ENCODE measurements at places on chromosomes 6 and 20.

DNA sequence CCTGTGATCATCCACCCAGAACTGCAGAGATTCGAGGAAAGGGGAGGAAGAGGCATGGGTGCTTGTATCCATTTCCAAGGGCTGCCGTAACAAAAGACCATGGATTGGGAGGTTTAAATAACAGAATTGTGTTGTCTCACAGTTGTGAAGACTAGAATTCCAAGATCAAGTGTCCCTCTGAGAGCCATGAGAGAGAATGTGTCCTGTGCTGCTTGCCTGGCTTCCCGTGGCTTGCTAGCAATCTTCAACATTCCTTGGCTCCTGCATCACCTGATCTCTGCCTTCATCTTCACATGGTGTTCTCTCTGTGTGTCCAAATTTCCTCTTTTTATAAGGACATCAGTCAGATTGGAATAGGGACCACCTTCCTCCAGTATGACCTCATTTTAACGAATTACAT is 69.8 kb downstream of the CDC40 start:
- DNase-seq, result no peak

DNA sequence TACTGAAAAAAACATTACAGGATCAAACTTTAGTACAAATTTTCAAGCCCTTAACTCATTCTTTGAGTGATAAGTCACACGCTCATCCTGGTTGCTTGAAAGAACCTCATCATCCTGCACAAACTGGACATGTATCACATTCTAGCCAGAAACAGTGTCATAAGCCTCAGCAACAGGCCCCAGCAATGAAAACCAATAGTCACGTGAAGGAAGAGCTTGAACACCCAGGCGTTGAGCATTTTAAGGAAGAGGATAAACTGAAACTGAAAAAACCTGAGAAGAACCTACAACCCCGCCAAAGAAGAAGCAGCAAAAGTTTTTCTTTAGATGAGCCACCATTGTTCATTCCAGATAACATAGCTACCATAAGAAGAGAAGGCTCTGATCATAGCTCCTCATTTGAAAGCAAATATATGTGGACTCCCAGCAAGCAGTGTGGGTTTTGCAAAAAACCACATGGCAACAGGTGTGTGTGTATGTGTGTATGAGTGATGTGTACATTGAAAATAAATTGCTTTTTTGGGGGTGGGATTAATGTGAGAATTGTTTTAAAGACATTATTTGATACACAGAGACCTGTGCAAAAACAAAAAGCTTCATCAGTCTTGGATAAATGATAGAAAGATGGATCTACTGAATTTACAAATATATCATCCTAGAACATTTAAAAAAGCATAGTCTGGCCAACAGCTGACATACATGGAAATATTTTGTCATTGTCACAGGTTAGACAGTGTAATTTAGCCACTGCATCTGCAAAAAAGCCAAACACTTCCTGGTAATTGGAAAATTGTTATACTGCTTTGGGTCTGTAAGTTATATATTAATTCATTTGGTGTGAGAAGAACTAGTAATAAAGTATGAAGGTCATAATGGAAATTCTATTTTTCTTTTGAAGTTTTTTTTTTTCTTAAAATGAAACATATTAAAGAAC is 50.1 kb downstream of the PHF3 start:
- no peak for DNase-seq

DNA sequence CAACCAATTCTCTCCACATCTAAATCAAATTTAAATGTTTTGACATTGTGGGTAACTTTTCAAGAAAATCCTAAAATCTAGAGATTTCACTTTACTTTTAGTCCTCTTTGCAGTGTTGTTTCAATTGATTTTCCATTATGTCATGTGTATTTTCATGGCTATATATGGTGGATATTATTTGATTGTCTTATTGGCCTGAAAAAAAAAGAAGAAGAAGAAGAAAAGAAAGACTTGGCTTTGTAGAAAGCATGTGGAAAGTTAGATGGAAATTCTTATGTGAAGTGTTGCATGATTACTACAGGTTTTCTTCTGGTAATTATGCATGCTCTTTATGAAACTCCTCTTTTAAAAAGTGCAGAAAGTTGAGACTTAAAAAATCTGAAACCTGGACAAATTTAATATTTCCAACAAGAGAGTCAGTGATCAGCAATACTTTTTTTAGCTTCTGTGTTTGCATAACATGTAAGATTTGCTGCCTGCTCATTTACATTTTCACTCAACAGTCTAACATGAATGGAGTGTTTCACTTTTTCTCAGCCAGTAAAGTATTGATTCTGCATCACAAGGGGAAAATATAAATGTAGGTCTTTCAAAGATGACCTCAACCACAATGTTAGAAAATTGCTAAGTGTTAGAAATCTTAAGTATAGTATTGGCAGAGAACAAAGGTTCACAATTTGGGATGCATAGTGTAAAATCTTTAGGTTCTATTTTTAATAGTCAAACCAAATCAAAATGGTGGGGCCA is 438.7 kb downstream of the BCKDHB start:
- no peak for DNase-seq

DNA sequence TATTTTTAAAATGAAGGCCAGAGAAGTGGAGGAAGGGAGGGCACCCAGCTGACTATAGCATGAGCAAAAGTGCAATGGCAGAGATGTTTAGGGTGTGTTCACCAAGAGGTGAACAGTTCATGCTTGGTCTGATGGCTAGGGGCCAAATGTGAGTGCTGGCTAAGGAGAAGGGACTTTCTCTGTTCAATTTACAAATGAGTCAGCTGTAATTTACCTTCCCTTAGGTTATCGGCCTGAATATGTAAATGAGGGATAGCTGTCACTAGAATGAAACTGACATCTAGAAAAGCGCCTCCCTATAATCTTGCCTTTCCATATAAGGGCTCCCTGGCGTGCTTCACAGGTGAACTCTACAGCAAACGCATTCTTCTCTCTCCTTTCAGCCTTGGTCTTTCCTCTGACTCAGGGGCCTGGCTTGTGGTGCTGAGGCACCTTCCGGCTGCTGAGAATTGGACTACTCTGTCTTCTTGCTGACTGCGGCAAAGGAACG is 114.7 kb upstream of the BACH2 start:
- no peak for DNase-seq

DNA sequence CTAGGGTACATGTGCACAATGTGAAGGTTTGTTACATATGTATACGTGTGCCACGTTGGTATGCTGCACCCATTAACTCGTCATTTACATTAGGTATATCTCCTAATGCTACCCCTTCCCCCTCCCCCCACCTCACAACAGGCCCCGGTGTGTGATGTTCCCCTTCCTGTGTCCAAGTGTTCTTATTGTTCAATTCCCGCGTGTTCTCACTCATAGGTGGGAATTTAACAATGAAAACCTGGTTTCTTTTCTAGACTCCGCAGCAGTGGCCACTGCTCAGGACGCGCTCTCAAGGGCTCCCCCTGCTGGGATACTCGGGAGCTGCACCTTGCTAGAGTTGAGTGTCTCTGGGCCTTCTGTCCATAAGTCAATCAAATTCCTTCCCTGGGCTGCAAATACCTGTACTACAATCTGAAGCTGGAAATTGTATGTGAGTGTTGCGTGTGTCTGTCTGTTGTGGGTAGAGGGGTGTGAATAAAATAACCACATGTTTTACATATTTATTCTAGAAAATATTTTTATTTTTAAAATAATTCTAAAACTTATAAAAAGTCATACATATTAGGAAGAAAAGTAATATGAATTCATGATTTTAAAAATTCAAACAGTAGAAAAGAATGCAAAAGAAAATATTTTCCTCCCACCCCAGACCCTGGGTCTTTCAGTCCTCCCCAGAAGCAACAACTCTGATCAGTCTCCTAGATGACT is 8.2 kb upstream of the CEP250 start:
- no peak for DNase-seq

DNA sequence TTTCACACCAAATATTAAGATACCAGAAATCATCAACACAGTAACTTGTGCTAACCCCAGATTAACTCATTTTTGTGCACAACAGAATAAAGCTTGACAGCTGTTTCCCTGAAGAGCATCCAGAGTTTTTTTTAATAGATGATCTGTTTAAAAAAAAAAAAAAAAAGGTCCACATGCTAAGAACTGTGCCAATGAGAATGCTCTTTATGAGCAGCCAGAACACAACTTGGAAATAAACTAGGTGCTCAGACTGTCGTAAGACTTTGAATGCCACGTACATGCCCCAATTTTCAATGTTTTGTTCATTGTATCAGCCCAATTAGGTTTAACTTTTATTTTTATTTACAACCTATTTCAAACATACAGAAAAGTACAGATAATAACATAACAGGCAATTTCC is 47.3 kb downstream of the STAU1 start:
- DNase-seq, result no peak

- DNase-seq, result no peak
Measured at GRCh38 chr20:48667481-48667880, 160.3 kb downstream of the PREX1 start.

- no peak for DNase-seq
Measured at GRCh38 chr6:82062219-82062618, 185.3 kb downstream of the IBTK start.

GRCh38 chr6:89432875-89433251 is at the start of gene ANKRD6:
TSS of gene ANKRD6 (plus strand) at chr6:89433152. CDS start at chr6:89566977, 133,825 bp downstream.
- no peak for DNase-seq

GRCh38 chr6:90403489-90404381 is 107.1 kb upstream of the BACH2 start:
- peak; percentile 78 for DNase-seq

- peak; percentile 36 for DNase-seq
Measured at GRCh38 chr6:52590152-52590891, 13.5 kb upstream of the TRAM2 start.

- DNase-seq, result no peak
Measured at GRCh38 chr6:8557014-8557748, 121.8 kb upstream of the SLC35B3 start.

DNA sequence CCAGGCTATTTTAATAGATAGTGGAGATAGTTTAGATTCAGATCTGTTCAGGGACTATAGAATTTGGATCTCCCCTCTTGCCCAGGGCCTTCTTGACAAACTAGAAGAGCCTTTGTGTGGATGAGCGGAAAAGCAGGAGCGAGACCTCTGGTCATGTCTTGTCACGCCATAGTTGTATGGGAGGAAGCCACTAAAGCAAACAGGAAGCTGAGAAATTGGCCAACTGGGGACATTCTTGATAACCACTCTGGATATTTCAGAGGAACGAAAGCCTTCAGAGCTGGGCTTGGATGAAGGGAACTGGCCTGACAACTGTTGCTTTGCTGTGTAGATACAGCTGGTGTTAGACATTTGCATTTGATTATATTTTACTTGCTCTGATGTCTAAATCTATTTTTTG is 54.1 kb upstream of the EXOC2 start:
- no peak for DNase-seq

DNA sequence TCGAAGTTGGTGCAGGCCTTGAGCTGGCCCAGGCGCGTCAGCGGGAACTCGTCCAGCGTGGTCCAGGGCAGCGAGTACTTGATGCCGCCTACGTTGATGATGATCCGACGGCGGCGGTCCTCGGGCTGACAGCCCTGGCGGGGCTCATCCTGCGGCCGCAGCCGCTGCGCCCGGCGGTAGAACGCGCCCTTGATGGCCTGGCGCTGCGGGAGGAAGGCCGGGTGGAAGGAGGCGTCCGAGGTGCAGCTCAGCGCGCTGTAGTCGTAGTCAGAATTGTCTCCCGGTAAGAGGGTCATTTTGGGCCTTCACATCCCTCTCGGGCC is 12.9 kb downstream of the KCNG1 start:
- no peak for DNase-seq

GRCh38 chr6:9178071-9178470 is 742.7 kb upstream of the SLC35B3 start:
- no peak for DNase-seq

GRCh38 chr6:152271776-152272464 is 365.2 kb downstream of the SYNE1 start:
- no peak for DNase-seq

DNA sequence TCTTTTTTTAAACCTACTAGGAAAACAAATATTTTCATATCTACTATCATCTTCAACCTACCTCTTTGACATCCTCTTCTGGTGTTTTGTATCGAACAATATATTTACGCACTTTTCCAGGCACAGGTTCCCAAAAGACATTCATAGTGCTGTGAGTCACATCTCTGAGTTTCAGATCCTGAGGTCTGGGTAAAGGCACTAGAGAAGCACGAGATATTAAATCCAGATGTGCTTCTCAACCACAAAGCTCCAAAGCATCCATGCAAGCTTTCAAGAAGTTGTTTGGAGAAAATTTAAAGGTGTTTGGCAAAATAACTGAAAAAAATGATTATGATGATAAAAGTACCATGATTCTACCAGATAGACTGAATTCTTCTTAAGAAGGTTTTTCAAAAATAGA is 62.7 kb downstream of the COL12A1 start:
- peak; percentile 75 for DNase-seq

GRCh38 chr6:25788305-25788922 is 33.9 kb downstream of the SLC17A4 start:
- DNase-seq, result peak; percentile 2

GRCh38 chr6:61833176-61833755 is 452.8 kb downstream of the KHDRBS2 start:
- no peak for DNase-seq

DNA sequence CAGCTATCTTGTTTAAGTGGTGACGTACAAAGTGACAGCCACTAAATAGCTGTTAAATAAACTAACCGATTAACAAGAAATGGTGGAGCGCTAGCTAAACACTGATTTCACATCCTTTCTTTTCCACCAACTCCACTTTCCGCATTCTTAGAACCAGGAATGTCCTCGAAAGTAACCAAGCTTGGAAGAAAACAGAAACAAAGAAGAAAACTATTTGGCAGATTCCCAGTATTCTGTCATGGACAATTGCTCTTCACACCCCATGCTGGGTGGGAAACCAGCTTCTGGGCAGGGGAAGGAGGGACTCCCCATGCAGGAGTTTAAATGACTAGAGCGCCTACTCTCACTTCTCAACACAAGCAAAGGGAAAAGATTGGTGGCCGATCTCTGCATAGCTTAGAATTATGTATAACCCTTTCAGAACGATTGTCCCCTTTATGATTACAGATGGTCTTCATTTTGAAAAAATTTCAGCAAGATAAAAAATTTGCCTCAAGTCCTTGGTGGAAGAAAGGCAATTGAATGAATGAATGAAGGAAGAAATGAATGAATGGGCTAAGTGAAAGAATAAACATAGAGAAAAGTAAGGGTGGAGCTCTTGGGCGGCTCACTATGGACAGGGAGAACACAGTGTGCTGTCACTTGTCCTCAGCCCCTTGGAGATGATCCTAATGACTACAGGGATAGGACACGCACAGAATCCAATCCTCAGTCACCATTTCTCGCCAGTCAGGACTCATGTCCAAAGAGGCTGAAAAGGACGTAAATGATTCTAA is 148.7 kb upstream of the NEDD9 start:
- no peak for DNase-seq

- peak; percentile 4 for DNase-seq
Measured at GRCh38 chr6:66735106-66735890, 1028.3 kb upstream of the EYS start.

DNA sequence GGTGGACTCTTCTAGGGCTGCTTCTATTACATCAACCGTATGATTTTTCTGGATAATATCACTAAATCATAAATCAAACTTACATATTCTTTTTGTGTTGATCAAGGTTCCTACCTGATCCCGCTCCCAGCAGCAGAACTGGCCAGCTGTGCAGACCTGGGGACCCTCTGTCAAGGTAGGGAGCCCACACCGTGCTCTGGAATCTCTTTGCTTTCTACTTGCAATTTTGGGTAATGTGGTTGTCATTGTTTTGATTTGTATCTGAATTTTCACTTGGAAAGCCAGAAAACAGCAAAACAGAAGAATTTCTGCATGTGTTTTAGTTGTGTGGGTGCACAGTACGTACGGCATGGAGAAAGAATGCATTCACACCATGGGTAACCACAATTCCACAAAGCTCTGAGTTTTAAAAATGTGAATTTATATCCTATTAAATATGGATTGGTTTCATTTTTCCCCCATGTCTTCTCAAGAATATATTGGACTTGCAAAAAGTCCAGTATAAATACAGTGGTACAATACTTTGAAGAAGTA is 80.1 kb downstream of the ADGRG6 start:
- DNase-seq, result no peak
